ENCODE measurements at places on chromosomes 16 and 17. TPM values are rescaled to one million over a fixed set of nuclear protein-coding genes. Genes with fewer than 3 reads are reported as not detected.

Gene NOL11
- 23.3 TPM for total RNA-seq

Gene OR3A2
- total RNA-seq, result 0.57 TPM

Gene SOX8
- under 0.01 TPM for total RNA-seq

Gene CEP112
- 7.5 TPM for total RNA-seq

Gene NAT9
- 44.1 TPM for total RNA-seq

Gene RHBDL1
- 3.7 TPM for total RNA-seq

Gene TAT
- total RNA-seq, result not detected

Gene SLC52A1
- total RNA-seq, result 0.14 TPM

Gene TSPAN10
- total RNA-seq, result 2.1 TPM

Gene SSTR5
- total RNA-seq, result not detected

Gene CACNG4
- total RNA-seq, result not detected

Gene GNGT2
- 0.28 TPM for total RNA-seq

Gene TOP2A
- total RNA-seq, result 11.4 TPM

Gene ALDOC
- total RNA-seq, result 121 TPM

Gene GPRC5B
- 11.5 TPM for total RNA-seq

Gene NPIPB6
- total RNA-seq, result 0.57 TPM

Gene KRT27
- total RNA-seq, result not detected

Gene SLC16A3
- 326 TPM for total RNA-seq

Gene ACSM2A
- total RNA-seq, result not detected

Gene DCXR
- 57.6 TPM for total RNA-seq

All from smooth muscle cell of bladder (primary cell).